Heart right ventricle (tissue), 16 donors: ENCODE measurements at places on chromosomes 4 and X.

DNA sequence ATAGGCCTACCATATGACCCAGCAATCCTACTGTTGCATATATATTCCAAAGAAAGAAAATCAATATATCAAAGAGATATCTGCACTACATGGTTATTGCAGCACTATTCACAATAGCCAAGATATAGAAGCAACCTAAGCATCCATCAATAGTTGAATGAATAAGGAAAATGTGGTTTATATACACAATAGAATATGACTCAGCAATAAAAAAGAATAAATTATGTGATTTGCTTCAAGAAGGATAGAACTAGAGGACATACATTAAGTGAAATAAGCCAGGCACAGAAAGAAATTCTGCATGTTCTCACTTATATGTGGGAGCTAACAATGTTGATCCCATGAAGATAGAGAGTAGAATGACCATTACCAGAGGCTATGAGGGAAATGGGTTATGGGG lies 13.1 kb upstream of the FHIP1A start:
- no peak for DNase-seq

DNA sequence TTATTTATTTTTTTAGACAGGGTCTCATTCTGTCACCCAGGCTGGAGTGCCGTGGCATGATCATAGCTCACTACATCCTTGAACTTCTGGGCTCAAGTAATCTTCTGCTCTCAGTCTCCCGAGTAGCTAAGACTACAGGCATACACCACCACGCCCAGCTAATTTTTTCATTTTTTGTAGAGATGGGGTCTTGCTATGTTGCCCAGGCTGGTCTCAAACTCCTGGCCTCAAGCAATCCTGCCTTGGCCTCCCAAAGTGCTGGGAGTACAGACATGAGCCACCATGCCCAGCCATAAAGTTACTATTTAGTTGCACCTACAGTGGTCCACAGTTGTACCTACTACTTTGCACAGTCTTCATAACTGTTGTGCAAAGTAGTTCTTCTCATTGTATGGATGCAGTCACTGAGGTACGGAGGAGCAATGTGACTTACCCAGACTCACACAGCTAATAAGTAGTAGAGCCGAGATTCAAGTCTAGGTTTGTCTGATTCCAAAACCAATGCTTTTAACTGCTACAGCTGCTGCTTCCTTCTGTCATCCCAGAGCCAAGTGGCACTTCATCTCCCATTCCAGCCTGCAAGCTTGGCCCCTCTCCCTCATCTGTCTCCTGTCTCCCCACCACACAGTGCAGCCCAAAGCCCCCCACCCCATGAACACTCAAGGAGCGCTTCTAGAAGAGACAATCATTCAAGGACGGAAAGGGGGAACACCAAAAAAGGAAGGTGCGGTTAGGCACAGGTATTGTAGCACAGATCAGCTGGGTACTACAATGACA lies 24.0 kb upstream of the IQSEC2 start:
- no peak for DNase-seq

GRCh38 chr4:128635141-128635954 lies 174.2 kb upstream of the JADE1 start:
- peak; percentile 89 for DNase-seq

DNA sequence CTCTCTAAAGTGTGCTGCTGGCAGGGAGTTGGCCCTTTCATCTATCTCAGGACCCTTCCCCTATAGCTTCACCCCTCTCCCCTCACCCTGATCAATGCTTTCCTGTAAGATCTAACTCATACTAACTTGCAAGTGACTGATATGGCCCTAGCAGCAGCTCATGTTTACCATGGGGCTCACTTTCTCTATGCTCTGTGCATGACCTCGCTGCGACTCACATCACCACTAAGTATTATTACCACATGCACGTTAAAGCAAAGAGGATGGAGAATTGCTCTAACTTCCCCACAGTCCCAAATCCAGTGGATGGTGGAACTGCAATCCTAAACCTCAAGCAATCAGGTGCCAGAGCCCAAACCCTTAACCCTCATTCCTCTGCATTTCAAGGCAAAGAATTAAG lies 626.6 kb downstream of the MID1IP1 start:
- no peak for DNase-seq

- no peak for DNase-seq
Measured at GRCh38 chr4:127212701-127213100, 420.1 kb upstream of the INTU start.

DNA sequence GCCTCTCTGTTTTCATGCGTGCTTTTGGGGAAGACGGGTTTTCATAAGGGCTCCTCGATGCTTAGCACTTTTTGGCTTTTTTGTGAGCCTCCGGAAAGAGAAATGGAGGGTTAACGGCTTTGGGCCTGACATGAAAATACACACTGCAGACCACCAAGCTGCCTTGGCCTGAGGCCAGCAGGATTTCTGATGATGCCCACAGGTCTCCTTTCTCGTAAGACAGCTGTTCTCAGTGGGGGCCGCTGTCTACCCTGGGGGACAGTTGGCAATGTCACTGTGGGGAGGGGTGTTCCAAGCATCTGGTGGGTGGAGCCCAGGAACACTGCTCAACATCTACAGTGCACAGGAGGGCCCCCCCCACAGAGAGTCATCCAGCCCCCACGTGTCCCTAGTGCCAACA lies 29.4 kb upstream of the CLDN34 start:
- no peak for DNase-seq

- no peak for DNase-seq
Measured at GRCh38 chr4:17128268-17128667, 229.8 kb upstream of the LDB2 start.

GRCh38 chrX:24902806-24903205 lies 113.0 kb downstream of the ARX start:
- no peak for DNase-seq

GRCh38 chrX:136030303-136031191 lies 45.3 kb downstream of the SLC9A6 start:
- peak; percentile 86 for DNase-seq
